NCI-H1436 treated with DMSO at 0.1 percent for 48 hours (cell line): ENCODE measurements at places on chromosomes 4 and X.

DNA sequence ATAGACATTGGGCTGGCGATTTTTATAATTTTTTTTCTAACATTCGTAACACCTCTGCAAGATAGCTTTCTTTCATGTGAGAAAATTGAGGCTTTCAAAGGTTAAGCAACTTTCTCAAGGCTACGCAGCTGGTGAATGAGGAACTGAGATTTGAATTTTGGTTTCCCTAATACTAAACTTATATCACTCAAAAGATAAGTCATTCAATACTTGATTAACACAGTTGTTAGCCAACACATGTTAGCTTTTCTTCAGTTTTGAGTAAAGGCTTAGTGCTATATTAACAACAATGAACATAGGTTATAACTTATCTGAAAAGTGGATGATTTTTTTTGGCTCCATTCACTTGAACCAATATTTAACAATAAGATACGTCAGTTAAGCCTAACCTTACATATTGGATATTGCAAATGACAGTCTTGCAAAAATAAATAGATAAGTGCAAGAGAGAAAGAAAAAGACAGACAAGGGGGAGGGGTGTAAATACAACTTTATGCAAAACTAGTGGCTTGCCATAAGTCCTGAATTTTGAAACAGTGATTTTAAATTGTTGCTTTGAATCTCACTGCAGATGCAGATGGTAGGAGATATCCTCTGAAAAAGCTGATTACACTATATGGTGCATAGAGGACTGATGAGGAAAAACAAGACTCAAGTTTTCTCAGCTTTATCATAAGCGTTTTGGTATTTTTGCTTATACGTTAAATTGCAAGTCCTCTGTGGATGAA lies 11.1 kb upstream of the GPM6A start:
- no peak for DNase-seq

DNA sequence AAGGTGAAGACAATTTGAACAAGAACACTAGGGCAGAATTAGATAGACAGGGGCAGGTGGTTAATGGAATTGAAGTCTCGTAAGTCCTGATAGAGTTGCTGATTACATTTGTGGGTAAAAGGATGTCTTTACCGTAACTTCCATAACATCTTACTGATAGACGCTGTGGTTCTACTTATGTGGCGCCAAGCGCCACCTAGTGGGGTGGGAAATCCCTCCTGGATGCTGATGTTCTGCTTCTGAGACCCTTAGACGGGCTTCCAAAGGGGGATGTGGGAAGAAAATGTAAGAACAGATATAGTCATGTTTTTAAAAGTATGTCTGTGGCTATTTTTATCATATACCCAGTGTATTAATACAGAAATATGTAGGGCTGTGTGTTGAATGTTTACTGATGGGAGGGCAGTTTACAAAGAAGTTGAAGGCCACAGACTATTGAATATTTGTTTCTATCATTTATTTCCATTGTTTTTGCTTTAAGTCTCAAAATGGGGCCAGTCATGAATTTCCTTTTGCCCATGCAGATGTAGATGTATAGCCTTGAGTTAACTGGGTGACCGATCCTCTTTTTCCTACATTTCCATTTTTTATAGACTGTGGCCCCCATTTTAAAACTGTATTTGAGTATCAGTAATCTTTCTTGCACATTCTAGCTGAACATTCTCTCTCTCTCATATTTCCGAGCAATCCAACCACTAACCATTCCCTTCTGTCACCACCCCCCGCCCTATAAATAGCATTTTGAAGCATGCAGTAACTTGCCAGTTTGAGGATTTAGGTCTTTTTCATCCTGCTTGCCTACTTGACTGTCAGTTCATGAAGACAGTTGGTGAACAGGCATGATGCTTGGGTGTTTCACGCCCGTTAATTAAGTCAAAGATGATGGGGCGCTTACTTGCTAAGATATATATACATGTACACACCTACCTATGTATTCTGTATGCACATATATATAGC lies 12.1 kb upstream of the TLR8 start:
- DNase-seq, result no peak

- no peak for DNase-seq
Observed at GRCh38 chrX:2874222-2875135, 45.7 kb downstream of the GYG2 start.

- DNase-seq, result no peak
Observed at GRCh38 chrX:149208307-149208706, 296.8 kb downstream of the IDS start.

GRCh38 chr4:75698162-75698962 lies 25.2 kb upstream of the G3BP2 start:
- no peak for DNase-seq

GRCh38 chr4:83906561-83906960 lies 370.7 kb downstream of the GPAT3 start:
- no peak for DNase-seq

DNA sequence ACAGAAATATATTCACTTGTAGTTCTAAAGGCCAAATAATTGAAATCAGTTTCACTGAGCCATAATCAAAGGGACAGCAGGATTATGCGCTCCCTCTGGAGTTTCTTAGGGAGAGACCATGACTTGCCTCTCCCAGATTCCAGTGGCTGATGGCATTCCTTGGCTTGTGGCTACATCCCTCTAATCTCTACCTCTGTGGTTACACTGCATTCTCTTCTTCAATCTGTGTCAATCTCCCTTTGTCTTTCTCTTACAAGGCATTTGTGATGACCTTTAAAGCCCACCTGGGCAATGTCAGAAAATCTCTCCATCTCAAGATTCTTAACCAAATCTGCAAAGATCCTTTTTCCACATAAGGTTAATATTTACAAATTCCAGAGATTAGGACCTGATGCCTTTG lies 260.2 kb downstream of the UNC5C start:
- no peak for DNase-seq

GRCh38 chr4:88841635-88842034 lies 144.0 kb upstream of the NAP1L5 start:
- DNase-seq, result no peak

- no peak for DNase-seq
Observed at GRCh38 chrX:110417128-110417527, 58.5 kb downstream of the RTL9 start.

DNA sequence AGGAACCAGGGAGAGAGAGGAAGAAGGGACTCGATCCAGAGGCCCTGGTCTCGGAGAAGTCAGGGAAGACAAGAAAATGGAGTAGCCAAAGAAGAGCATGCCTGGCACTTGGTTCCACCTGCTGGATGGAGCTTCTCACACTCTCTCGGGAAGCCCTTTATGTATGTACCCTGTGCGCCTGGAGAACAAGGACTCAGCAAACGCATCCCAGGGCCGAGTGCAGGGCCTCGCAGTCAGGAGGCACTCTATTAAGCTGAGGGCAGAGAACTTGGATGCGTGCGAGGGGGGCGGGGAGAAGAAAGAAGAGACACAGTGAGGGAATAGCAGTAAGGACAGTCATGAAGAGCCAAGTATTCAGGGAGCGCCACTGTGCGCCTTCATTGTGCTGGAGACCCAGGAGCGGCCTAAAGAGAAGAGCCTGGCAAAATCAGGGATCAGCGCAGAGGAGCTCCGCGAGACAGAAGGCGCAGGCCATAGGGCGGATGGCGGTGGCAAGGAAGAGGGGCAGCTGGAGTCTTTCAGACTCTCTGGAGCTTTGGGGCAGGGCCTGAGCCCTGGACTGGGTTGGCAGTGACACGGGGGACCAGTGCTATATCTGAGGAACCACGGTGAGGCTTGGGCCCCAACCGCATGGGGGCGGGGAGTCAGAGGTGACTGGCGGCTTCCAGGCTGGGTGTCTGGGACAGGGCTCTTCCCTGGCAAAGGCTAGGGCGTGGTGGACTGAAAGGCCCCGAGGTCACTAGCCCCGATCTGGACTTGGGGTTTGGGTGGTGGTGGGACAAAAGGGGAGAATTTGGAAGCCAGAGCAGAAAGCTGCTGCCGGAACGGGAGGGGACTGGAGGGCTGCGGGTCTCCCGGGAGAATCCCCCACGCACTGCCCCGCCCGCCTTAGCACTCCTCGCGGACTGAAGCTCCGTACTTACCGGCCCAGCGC lies 1.9 kb upstream of the SEPTIN6 start:
- DNase-seq, result no peak

GRCh38 chr4:121177246-121178137 lies 13.4 kb upstream of the TNIP3 start:
- DNase-seq, result no peak

DNA sequence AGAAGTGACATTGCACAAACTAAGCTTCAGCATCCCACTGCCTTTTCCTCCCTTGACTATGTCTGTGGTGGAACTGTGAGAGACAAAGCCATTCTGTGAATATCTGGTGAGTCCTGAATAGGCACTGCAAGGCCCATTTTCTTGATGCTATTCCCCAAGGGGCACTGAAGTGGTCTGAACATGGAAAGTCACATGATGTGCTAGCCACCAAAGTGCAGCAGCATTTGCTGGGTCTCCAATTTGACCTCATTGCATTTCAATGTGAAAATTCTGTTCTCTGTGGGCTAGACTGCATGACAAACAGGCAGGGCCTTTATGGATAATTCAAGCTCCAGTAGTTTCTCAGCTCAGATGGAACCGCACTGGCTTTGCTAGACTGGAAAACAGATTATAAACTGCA lies 627.4 kb upstream of the BOD1L1 start:
- DNase-seq, result no peak

DNA sequence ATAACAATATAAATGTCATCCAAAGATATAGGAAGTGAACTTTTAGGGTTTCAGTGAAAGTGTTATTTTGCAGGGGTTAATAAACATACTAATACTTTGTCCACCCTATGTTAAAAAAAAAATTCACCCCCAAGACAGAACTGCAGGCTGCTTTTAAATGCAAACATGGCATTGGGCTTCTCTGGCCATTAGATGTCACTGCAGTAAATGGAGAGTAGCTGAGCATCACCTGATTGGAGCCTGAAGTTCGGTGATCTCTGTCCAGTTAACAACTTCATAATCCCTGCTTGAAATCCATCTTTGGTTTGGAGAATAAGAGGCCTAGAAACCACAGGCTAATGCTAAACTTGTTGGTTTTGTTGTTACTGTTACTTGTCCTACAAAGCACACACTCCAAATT lies 18.7 kb downstream of the SLC25A43 start:
- DNase-seq, result no peak

DNA sequence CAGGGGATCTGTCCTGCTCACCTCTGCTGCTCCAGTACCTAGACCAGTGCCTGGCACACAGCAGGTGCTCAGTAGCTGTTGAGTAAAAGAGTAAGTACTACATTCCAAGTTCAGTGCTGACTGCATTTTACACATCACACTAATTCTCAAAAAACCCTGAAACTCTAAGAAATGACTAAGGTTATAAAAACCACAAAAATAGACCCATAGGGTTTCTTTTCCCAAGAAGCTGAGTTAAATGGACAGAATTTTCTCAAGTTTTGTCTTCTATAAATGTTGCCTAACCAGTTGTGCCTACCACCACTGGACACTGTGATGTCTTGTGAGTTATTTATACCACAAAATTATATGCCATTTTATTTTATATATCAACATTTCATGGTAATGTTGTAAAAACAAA lies 78.9 kb upstream of the RXFP1 start:
- no peak for DNase-seq

- no peak for DNase-seq
Observed at GRCh38 chr4:73895201-73896175, 26.3 kb downstream of the CXCL1 start.

- DNase-seq, result no peak
Observed at GRCh38 chrX:6041630-6042029, 187.0 kb downstream of the NLGN4X start.

- no peak for DNase-seq
Observed at GRCh38 chr4:61299316-61299715, 99.2 kb downstream of the ADGRL3 start.

DNA sequence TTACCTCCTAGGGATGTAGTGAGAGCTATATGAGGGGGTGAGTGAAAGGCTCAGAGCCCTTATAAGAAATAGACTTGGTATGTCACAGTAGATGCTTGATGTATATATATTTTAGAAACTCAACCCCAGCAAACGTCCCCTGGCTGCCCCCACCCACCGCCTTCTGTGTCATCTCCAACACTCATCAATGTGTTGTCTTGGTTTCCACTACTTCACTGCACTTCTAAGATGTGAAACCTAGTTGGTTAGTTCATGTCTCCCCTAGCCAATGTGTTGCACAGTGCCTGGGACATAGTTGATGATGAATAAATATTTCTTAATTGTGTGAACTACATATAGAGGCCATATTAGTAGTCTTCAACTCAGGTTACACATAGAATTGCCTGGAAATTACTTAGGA lies 4.4 kb downstream of the FGFBP2 start:
- DNase-seq, result no peak

GRCh38 chr4:38509551-38509950 lies 154.4 kb upstream of the KLF3 start:
- no peak for DNase-seq

DNA sequence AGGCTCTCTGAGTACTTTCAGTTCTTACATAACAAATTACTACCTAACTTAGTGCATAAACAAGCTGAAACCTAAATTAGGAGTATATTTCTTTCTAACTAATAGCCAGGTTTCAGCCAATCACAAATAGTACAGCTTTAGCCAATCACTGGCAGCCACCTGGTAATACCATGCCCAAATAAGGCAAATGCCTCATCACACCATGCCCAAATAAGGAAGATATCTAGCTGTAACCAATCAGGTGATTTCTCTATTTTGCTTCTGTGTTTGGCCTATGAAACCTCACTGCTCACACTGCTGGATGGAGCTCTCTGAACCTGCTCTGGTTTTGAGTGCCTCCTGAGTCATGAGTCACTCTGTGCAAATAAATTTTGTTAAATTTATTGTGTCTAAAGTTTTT lies 113.5 kb downstream of the DDIT4L start:
- DNase-seq, result no peak

GRCh38 chr4:183191630-183192029 lies 92.6 kb downstream of the WWC2 start:
- DNase-seq, result no peak

DNA sequence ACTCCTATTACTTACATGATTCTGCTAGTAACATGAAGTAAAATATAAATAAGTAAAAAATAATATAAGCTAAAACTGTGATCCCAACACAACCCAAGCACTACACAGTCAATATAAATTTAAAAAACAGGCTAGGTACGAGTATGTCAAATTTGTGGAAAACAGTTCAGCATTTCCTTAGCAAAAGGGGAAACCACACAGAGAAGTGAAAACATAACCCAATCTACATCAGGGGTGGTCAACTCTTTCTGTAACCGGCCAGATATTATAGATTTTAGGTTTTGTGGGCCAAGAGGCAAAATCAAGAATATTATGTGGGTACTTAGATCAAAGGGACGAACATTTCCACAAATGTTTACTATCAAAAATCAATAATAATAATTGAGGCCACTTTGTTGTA lies 70.1 kb downstream of the CHST7 start:
- DNase-seq, result no peak
